Lower lobe of right lung (tissue), 2 donors: ENCODE measurements at places on chromosomes 2 and 18. TPM values are rescaled to one million over a fixed set of nuclear protein-coding genes. Genes with fewer than 3 reads are reported as not detected.

Gene GPC1
- 14.7 TPM for total RNA-seq

- no peaks in the 10 kb centered on the region for H3K4me1 ChIP-seq
- no peaks in the 10 kb centered on the region for H3K36me3 ChIP-seq
- H3K4me3 ChIP-seq: no peak overlapping the region
- no peaks in the 10 kb centered on the region for H3K27me3 ChIP-seq
Observed at GRCh38 chr18:25815659-25816058, 274.8 kb downstream of the SS18 start.

DNA sequence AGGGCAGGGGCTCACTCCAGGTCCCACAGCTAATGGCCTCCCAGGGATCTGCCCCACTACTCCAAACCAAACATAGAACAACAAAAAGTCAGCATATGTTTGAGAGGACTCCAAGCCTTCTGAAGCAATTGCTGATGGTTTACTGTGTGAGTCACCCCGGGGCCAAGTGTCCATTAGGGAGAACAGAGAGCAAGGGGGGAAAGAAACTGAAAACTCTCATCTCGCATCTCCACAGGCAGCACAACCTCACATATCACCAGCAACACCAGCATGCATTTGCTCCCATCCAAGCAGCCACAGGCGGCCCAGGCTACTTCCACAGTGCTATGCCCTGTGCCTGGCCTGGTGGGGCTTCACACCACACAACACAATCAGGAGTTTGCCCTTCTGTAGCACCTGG lies 39.1 kb downstream of the CYRIA start:
- H3K4me1 ChIP-seq: peaks cover 95% of the 10 kb centered on the region
- H3K27ac ChIP-seq: peak overlapping the region; percentile 78
- no peak overlapping the region for H3K4me3 ChIP-seq
- no peaks in the 10 kb centered on the region for H3K27me3 ChIP-seq

- H3K4me3 ChIP-seq: no peak overlapping the region
- peaks cover 15% of the 10 kb centered on the region for H3K4me1 ChIP-seq
- no peak overlapping the region for H3K27ac ChIP-seq
- DNase-seq: no peak
Observed at GRCh38 chr2:233209533-233210171, 41.8 kb upstream of the ATG16L1 start.

DNA sequence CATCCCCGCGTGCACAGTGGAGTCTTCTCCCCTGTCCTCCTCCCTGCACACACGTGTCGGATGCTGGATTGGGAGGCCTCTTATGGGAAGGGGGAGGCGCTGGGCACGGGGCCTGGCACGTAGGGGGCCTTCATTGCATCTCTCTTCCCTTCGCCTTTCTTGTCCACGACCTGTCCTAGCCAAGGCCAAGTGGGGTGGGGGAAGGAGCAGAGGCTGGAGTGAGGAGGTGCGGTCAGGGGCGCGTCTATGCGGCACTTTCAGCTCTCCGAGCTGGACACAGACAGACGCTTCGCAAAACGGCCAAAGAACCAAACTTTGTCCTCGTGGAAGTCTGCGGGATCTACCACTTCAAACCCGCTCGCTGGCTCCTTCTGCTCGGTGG lies 13.4 kb downstream of the ALPG start:
- peak overlapping the region; percentile 40 for H3K4me3 ChIP-seq
- no peaks in the 10 kb centered on the region for H3K36me3 ChIP-seq
- H3K4me1 ChIP-seq: peaks cover 30% of the 10 kb centered on the region
- H3K27me3 ChIP-seq: peaks cover 64% of the 10 kb centered on the region
- peak; percentile 20 for DNase-seq

- no peaks in the 10 kb centered on the region for H3K27me3 ChIP-seq
- H3K27ac ChIP-seq: no peak overlapping the region
Observed at GRCh38 chr2:241268306-241268705, 47.2 kb downstream of the HDLBP start.

- peaks cover 7% of the 10 kb centered on the region for H3K4me1 ChIP-seq
- no peaks in the 10 kb centered on the region for H3K36me3 ChIP-seq
- no peak overlapping the region for H3K4me3 ChIP-seq
- no peaks in the 10 kb centered on the region for H3K27me3 ChIP-seq
- no peak for DNase-seq
Observed at GRCh38 chr18:63181706-63182309, 137.8 kb downstream of the BCL2 start.

Gene EPHA4
- 13.8 TPM for total RNA-seq

Gene C2orf78
- total RNA-seq: not detected

- DNase-seq: no peak
- H3K36me3 ChIP-seq: no peaks in the 10 kb centered on the region
- no peaks in the 10 kb centered on the region for H3K4me1 ChIP-seq
- no peak overlapping the region for H3K27ac ChIP-seq
Observed at GRCh38 chr2:110802208-110802932, 70.0 kb downstream of the ACOXL start.

Gene MC4R
- 0.35 TPM for total RNA-seq

Gene SPHKAP
- 0.06 TPM for total RNA-seq

- no peaks in the 10 kb centered on the region for H3K27me3 ChIP-seq
- peaks cover 27% of the 10 kb centered on the region for H3K4me1 ChIP-seq
- H3K36me3 ChIP-seq: no peaks in the 10 kb centered on the region
- no peak overlapping the region for H3K4me3 ChIP-seq
Observed at GRCh38 chr2:226839951-226840350, 4.1 kb downstream of the RHBDD1 start.

Gene ZSCAN30
- 18.8 TPM for total RNA-seq

DNA sequence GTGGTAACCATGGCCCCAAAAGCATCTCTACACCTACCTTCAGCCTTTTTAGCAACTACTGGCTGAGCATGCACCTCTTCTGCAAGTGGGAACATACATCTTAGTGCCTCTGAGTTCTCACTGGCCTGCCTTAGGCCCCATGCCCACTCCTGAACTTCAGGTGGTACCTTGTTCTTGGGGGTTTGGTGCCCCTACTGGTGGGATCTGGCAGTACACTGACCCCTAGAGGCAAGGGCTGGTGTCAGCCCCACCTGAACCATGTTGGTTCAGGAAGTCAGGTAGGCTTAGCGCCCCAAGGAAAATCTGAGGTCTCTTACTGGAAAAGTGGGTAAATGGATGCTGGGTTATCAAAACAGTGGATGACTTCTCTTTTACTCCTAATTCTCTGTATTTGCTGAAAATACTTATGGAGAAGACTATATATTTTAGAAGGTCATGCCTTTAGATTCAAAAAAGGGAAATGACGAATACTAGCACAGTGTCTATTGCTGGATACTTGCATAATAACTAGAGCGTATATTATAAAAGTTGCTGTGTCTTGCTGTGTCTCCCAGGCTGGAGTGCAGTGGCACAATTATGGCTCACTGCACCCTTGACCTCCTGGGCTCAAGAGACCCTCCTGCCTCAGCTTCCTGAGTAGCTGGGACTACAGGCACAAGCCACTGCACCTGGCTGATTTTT lies 84.6 kb downstream of the RAB31 start:
- H3K4me1 ChIP-seq: no peaks in the 10 kb centered on the region
- no peaks in the 10 kb centered on the region for H3K36me3 ChIP-seq
- H3K27me3 ChIP-seq: no peaks in the 10 kb centered on the region
- no peak overlapping the region for H3K27ac ChIP-seq
- no peak overlapping the region for H3K4me3 ChIP-seq

DNA sequence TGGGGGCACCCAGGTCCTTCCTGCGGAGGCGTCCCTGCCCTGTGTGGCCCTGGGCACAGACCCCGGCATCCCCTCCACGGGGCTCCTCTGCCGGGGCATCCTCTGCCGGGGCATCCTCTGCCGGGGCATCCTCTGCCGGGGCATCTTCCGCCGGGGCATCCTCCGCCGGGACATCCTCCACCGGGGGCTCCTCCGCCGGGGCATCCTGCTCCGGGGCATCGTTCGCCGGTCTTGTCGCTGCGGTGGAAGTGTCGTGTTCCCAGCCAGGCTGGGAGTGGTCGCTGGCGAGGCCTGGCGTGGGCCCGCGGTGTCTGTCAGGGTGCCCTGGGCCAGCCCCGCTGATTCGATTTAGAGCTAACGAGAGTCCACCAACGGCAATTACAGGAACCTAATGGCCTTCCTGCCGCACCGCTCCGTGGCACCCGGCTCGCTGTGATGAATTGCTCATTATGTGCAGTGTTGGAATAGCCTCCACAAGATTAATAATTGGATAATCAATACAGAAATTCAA lies 115.1 kb downstream of the NFATC1 start:
- H3K36me3 ChIP-seq: peaks cover 11% of the 10 kb centered on the region
- H3K4me3 ChIP-seq: no peak overlapping the region
- peaks cover 29% of the 10 kb centered on the region for H3K4me1 ChIP-seq
- no peak overlapping the region for H3K27ac ChIP-seq
- DNase-seq: peak; percentile 30

Gene SIX2
- total RNA-seq: 0.38 TPM

Gene CMPK2
- total RNA-seq: 43.3 TPM

Gene PDE1A
- 5.2 TPM for total RNA-seq

- no peaks in the 10 kb centered on the region for H3K27me3 ChIP-seq
- DNase-seq: no peak
- H3K27ac ChIP-seq: no peak overlapping the region
- H3K36me3 ChIP-seq: no peaks in the 10 kb centered on the region
- H3K4me1 ChIP-seq: no peaks in the 10 kb centered on the region
Observed at GRCh38 chr2:109060496-109060895, 68.5 kb upstream of the SH3RF3 start.

DNA sequence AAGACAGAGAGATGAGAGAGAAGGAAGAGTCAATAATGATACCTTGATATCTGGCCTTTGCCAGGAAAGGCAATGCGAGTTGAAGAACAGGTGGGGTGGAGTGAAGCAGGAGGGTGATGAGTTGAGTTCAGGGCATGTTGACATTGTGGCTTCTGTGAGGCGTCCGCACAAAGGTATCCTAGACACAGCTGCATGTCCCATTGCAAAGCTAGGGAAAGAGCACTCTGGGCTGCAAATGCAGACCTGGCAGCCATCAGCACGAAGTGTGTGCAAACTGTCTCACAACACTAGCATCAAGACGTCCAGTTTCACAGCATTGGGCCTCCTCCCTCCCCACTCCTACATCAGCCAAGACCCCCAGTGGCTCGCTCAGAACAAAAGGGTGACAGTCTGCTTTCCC lies 36.1 kb downstream of the TEX51 start:
- no peak overlapping the region for H3K27ac ChIP-seq
- no peaks in the 10 kb centered on the region for H3K27me3 ChIP-seq
- no peak overlapping the region for H3K4me3 ChIP-seq
- DNase-seq: no peak
- no peaks in the 10 kb centered on the region for H3K4me1 ChIP-seq

Gene ELAC1
- total RNA-seq: 7.7 TPM

- no peaks in the 10 kb centered on the region for H3K36me3 ChIP-seq
- H3K4me3 ChIP-seq: no peak overlapping the region
- no peak overlapping the region for H3K27ac ChIP-seq
Observed at GRCh38 chr18:41226186-41226585, 728.8 kb upstream of the PIK3C3 start.

Gene ALPI
- not detected for total RNA-seq

- H3K4me1 ChIP-seq: no peaks in the 10 kb centered on the region
- DNase-seq: no peak
- no peak overlapping the region for H3K4me3 ChIP-seq
- no peak overlapping the region for H3K27ac ChIP-seq
- no peaks in the 10 kb centered on the region for H3K36me3 ChIP-seq
- no peaks in the 10 kb centered on the region for H3K27me3 ChIP-seq
Observed at GRCh38 chr18:56152551-56153310, 485.7 kb downstream of the TXNL1 start.

DNA sequence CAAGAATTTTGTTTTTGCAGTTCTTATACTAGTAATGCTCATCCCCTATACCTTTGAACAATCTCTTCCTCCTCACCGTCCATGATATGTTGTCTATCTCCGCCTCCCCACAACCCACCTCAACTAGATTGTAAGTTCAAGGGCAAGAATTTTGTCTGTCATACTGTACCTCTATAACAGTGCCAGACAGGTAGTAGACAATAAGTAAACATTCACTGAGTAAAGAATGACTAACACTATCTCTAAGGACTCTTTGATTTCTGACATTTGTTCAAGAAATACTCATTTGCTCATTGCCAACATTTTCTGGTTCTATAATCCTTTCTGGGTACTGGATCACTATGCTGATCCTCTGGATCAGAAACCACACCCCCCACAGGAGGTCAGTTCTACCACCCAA lies 82.4 kb downstream of the EXOC6B start:
- no peak overlapping the region for H3K4me3 ChIP-seq
- H3K36me3 ChIP-seq: peaks cover 8% of the 10 kb centered on the region
- no peaks in the 10 kb centered on the region for H3K27me3 ChIP-seq

GRCh38 chr18:73514449-73514848 lies 633.2 kb downstream of the FBXO15 start:
- H3K36me3 ChIP-seq: no peaks in the 10 kb centered on the region
- no peaks in the 10 kb centered on the region for H3K4me1 ChIP-seq
- H3K27ac ChIP-seq: no peak overlapping the region

DNA sequence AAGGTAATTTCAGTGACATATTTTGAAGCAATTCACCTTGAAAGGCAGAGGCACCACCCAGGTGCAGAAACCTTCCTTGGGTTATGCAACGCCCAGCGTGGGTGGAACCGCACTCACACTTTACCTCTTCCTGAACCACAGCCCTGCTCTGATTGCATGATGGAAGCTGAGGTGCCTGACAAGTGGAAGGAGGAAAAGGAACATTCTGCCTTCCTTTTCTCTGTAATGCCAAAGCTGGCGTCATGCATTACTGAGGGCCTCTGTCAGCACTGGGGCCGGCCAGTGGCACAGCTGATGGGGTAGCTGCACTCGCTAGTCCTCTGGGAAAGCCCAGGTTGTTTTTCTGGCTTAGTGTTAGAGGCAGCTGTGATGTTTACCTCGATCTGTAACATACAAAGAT lies 266.5 kb downstream of the NEDD4L start:
- H3K4me3 ChIP-seq: no peak overlapping the region
- DNase-seq: peak; percentile 89
- H3K4me1 ChIP-seq: peaks cover 61% of the 10 kb centered on the region
- no peaks in the 10 kb centered on the region for H3K36me3 ChIP-seq
- no peaks in the 10 kb centered on the region for H3K27me3 ChIP-seq
- peak overlapping the region; percentile 83 for H3K27ac ChIP-seq

GRCh38 chr18:58034370-58034769 lies 9.7 kb upstream of the NEDD4L start:
- H3K4me1 ChIP-seq: no peaks in the 10 kb centered on the region
- no peak overlapping the region for H3K27ac ChIP-seq
- DNase-seq: no peak
- no peaks in the 10 kb centered on the region for H3K36me3 ChIP-seq
- H3K4me3 ChIP-seq: no peak overlapping the region

Gene CRYBA2
- total RNA-seq: not detected

- H3K27me3 ChIP-seq: no peaks in the 10 kb centered on the region
- no peak for DNase-seq
- no peaks in the 10 kb centered on the region for H3K36me3 ChIP-seq
- no peak overlapping the region for H3K27ac ChIP-seq
- H3K4me1 ChIP-seq: no peaks in the 10 kb centered on the region
Observed at GRCh38 chr2:45233301-45233700, 224.0 kb upstream of the SIX2 start.
